ENCODE measurements at places on chromosomes 4 and X.

DNA sequence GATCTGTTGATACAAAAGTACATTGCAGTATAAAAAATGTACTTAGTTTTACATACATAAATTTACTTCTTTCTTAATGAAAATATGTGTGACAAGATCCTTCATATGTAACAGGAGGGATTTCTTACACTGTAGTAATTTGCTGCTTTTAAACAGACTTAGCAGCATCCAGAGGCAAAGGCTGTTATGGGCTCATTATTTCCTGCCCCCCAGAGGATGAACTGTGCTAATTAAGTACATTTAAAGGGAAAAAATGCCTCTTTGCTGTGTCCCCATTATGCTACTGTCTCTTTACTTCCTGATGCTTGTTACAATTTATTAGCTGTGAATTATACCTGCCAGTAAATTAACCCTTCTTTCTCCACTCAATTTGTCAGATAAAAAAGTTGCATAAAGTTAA lies 47.1 kb downstream of the NDST3 start:
- DNase-seq, result no peak

- DNase-seq, result no peak
Observed at GRCh38 chrX:149982310-149982709, 44.0 kb upstream of the EOLA2 start.

- no peak for DNase-seq
Observed at GRCh38 chr4:10033191-10033881, 12.0 kb upstream of the SLC2A9 start.

DNA sequence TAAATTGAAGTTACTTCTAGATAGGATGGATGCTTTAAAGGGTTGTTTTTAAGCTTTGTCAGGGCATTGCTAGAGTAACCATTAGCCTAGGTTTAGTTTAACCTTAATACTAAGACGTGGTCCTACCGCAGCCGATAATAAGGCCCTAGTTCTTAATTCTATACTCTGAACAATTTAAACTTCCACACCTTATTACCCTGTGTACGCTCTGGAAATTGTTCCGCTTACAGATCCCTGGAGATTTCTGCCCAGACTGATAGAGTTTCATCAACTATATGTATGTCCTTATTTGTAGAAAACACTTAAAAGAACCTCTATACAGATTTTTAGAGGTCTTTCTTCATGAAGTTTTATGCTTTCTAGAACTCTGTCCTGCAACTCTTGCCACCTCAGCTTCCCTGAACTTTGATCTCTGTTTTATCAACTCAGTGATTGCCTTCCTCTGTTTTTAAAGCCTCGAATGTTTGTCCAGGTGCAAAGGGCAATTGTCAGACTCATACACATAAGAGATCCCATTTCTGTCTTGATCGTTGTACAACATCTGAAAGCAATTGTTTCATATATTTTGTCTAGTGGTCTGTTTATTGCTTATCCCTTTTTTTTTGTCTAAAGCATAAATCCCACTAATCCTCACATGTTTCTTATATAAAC lies 71.1 kb upstream of the VCX start:
- no peak for DNase-seq

DNA sequence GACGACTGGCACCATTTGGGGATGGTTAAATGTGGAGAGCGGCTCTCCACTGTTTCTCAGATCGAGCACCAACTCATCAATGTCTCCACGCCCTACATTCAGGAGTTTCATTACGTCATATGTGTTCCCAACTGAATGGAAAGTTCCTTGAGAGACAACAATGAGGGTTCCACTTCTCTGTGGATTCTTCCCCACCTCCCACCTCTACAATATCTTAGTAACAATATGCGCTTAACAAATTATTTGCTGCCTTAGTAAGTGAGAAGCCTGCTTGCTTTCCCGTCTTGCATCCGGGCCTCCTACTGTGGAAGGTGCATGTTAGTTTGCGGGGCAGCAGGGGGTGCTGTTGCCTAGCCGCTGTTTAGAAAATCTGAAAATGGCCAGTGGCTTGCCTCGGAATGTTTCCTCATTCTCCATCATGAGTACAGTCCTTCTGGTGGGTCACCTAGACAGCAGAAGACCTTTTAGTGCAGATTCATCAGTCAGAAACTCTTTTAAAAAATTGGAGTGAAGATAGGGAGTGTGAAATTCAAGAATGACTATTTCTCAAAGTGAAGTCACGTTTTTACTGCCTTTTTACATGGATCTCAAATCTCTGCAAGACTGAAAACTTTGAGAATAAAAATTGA lies 55.7 kb downstream of the PHOX2B start:
- DNase-seq, result peak; percentile 21

DNA sequence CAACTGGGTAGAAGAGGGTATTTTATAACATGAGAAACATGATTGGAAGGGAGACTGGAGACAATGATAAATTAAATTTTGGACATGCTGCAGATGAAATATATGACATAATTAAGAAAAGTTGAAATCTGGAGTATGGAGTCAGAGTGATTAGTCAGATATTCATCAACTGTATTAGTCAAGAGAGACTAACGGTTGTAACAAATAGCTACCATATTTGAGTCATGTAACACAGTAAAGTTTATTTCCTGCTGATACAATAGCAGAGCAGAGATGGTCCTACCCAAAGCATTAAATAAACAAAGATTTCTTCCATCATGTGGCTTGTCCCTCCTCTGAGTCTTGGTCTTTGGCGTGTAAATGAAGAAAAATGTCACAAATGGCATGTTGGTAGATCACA lies 321.3 kb downstream of the GALNTL6 start:
- DNase-seq, result no peak

DNA sequence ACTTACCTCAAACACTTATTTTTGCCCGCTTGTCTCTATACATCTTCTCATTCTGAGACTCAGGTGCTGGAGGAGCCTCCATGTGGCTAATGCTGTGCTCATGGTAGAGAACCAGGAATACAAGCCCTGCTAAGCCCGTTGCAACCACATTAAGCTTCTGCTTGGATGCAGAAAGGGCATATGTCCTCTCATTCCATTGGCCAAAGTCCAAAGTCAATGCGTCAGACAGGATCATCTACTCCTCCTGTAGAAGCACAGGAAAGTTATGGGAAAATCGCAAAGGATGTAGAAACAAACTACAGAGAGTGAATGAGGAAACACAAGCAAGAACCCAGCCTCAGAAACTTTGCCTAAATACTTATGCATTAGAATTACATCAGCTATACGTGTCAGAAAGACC lies 124.5 kb upstream of the AGA start:
- no peak for DNase-seq

DNA sequence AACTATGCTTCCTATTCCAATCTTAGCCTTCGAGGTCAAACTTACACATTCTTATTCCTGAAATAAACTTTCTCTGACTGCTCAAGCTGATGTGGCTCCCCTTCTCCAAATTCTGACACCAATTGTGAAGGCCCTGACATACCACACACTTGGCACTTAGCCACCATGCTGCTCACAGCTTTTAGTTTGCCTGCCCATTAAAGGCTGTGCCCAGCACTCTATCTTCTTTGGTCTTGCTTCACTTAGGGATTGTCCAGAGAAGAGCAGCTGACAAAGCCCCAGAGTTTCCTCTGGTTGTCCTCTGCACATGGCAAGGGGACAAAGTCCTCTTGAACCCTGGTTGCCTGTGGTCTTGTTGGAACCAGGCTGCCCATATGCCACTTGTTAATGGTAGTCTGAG lies 126.1 kb downstream of the ARHGEF9 start:
- DNase-seq, result no peak

DNA sequence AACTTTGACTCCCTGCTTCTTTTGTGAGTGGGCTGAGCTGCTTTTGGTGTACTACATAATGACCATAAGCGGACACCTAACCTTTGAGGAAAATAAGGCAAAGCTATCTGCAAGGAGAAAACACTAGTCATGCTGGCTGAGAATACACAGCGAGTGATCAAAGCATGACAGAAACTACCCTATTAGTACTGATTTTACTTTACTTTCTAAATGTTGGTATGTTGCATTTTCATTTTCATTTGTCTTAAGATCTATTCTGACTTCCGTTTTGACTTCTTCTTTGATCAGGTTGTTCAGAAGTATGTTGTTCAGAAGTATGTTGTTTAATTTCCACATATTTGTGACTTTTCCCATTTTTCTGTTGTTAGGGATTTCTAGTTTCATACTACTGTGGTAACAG lies 361.1 kb downstream of the TRAM1L1 start:
- DNase-seq, result no peak

GRCh38 chr4:148056879-148057278 lies 325.0 kb downstream of the ARHGAP10 start:
- DNase-seq, result no peak

- no peak for DNase-seq
Observed at GRCh38 chrX:9376111-9376510, 88.7 kb upstream of the TBL1X start.

- no peak for DNase-seq
Observed at GRCh38 chrX:108250654-108251579, 159.3 kb downstream of the ATG4A start.

- DNase-seq, result no peak
Observed at GRCh38 chrX:14476205-14476604, 53.1 kb upstream of the GLRA2 start.

DNA sequence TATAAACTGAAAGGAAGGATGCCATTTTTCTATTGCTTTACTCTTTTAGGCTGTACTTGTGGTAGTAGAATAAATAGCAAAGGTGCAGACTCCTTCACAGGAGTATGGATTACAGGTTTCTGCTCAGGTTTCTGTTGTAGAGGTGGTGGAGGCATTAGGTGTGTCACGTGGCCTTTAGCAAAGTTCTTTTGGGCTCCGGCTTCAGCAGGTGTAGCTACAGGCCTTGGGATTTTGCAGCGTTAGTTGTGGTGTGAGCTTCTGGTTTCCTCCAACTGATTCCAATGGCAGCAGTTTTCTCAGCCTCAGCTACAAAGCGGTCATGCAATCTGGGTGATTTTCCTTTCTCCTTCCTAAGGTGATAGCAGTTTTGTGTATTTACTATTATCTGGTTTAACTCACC lies 255.8 kb upstream of the GK2 start:
- no peak for DNase-seq

DNA sequence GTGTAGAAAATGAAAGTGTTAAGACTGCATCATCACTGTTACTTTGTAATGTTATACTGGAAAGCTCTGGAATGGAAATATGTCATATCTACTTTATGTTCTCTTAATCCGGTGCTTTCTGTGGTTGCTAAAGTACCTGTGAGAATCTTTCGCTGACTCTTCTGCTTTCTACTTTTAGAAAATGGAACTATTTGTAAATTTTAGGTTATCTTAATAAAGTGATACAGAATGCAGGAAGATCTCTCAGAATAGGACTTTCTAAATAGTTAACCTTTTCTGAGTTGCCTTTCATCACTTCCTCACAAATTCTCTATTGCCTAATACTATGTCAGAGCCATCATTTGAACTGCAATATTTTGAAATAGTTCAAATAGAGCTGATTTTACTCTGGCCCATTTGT lies 69.3 kb downstream of the BMP2K start:
- DNase-seq, result no peak

DNA sequence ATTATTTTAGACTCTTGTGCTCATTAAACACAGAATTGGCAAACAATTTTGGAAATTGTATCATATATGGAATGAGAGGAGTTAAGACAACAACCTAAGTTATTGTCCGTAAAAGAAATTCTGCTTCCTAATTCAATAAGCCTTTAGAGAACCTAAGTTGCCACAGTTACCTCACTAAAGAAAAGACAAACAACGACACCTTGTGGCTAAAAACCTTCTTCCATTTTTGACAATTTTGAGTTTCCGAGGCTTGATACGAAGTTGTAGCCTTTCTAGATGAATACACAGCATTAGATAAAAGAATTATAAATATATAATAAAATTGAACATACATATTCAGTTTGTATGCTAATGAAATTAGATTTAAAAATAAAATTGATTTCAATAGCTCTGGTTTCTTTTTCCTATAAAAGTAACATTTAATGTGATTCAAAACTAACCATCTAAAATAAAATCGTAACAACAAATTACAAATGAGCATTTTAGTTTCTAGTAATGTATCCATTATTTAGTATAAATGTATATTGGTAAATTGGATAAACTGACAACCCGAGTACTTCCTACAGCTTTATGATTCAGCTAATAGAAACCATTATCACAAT lies 275.1 kb downstream of the GPM6A start:
- DNase-seq, result no peak

- no peak for DNase-seq
Observed at GRCh38 chr4:7320206-7320797, 114.4 kb downstream of the PSAPL1 start.

GRCh38 chr4:25609976-25610375 lies 45.7 kb upstream of the SLC34A2 start:
- DNase-seq, result no peak

DNA sequence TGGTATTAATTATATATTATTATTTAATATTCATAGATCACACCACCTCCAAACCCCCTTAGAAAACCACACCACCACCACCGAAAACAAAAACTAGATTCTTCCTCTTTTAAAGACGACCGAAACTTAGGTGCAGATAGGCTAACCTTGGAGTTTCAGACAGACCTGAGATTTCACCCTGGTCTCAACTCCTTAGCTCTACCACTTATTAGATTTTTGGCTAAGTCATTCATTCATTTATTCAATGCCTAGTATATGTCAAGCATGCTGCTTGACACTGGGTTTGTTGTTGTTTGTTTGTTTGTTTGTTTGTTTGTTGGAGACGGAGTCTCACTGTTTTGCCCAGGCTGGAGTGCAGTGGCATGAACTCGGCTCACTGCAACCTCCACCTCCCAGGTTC lies 9.5 kb upstream of the BMP2K start:
- DNase-seq, result no peak

GRCh38 chr4:74583757-74584156 lies 138.8 kb downstream of the AREG start:
- DNase-seq, result no peak
